Neural crest cell (in vitro differentiated cells): ENCODE measurements at places on chromosomes 2 and 18. TPM values are rescaled to one million over a fixed set of nuclear protein-coding genes. Genes with fewer than 3 reads are reported as not detected.

Gene SP5
- 3.5 and 6.4 TPM in 2 replicates for total RNA-seq

Gene FOXD4L1
- 0.23 and 0.52 TPM in 2 replicates for total RNA-seq

Gene LTBP1
- total RNA-seq = 26.8 and 30.2 TPM in 2 replicates

Gene PPM1B
- total RNA-seq = 37.4 and 42.3 TPM in 2 replicates

Gene ABCG5
- not detected in 2 replicates for total RNA-seq

Gene NAT8
- not detected in 2 replicates for total RNA-seq
